ENCODE measurements at places on chromosomes 1 and 21.

GRCh38 chr21:14968821-14969220, 96.0 kb downstream of the NRIP1 start:
- DNase-seq = no peak

GRCh38 chr1:21608798-21609197, 60.4 kb downstream of the RAP1GAP start:
- DNase-seq = no peak

GRCh38 chr1:24463776-24464735, 38.6 kb upstream of the RCAN3 start:
- DNase-seq = no peak

- no peak for DNase-seq
Measured at GRCh38 chr1:198556971-198557370, 16.5 kb upstream of the ATP6V1G3 start.

DNA sequence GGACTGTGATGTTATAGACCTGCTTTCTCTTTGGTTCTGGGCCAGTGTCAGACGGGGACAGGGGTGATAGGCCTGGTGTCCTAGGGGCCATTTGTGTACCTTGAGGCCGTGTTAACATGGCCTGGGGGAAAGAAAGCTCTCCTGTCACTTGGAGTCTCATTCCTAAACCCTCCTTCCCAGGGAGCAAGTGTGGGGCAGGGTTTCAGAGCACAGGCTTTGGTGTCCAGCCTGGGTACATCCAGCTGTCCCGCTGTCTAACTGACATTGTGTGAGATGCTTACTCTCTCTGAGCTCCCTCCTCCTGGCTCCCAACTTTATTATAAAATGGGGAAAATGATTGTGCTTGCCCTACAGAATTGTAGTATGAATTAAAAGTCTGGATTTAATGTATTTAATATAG, 32.6 kb upstream of the EPHA8 start:
- no peak for DNase-seq

DNA sequence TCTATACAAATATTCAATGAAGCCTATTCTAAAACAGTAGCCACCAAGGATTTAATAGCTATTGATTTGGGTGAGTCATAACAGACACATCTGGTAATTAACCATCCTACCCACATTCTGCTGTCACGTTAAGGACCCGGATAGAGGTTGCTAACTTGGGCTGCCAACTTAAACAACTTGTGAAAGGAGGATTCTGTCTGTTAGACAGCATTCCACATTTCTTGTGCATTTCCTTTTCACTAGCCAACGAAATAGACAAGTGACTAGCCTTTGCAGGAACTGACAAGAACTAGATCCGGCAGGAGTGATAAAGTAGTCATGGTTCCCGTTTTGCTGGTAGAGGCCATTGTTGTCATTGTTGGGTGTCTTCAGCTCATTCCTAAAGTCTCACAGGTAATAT, 9.5 kb downstream of the DSCAM start:
- DNase-seq = no peak

GRCh38 chr1:154796303-154796892, 73.7 kb downstream of the KCNN3 start:
- DNase-seq = no peak

- no peak for DNase-seq
Measured at GRCh38 chr1:46248122-46248920, 758 bp downstream of the RAD54L start.

- DNase-seq = no peak
Measured at GRCh38 chr1:119703666-119704450, 7.9 kb upstream of the PHGDH start.

GRCh38 chr1:219505886-219506285, 107.0 kb downstream of the ZC3H11B start:
- no peak for DNase-seq

DNA sequence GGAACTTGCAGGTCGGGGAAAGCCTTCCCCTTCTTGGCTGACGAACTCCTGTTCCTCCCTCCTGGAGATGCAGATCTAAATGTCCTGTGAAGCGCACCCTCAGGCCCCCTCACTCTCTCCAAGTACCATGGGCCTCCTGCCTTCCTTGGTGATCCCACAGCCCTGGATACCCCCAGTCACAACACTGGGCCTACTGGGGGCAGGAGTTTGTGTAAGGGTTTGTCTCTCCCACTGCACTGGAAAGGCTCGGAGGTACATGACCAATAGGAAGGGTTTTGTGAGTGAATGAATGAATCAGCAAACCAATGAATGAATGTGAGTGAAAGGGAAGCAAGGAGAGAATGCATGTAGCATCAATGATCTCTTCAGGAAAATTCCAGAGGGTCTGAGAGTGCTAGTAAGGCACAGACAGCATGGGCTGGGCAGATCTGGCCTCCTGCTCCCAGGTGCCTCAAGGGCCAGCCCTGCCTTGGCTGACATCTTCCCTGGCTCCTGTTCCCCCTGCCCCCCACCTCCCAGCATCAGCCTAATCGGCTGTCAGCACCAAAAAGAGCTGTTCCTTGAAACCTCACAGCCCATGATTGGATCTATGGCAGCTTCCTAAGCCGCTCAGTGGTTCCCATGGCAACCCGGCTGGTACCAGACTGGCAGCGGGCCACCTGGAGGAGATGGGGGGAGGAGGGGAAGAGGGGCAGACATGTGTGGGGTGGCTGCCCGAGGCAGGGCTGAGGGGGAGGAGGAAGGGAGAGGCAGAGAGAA, 95.8 kb downstream of the VWA5B1 start:
- no peak for DNase-seq

GRCh38 chr1:201481004-201481380, 12.0 kb upstream of the PHLDA3 start:
- DNase-seq = no peak

DNA sequence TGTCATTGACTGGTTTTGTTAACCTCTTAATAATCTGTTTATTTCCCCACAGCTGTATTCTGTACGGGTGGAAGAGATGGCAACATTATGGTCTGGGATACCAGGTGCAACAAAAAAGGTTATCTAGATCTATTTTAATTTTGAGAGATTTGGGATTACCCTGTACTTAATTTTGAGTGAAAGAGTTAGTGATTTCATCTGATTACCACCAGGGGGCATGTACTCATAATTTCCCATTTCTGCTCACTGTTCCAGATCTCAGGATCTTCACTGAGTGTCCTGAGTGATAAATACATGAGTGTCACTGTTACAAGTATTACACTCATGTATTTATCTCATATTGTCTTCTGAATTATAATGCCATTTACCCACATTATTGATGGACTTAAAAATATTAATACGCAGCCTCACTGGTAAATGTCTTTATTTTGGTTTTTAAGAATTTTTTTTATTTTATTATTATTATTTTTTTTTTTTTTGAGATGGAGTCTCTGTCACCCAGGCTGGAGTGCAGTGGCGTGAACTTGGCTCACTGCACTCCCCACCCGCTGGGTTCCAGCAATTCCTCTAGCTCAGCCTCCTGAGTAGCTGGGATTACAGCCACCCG, 27.4 kb downstream of the DTL start:
- DNase-seq = no peak

- DNase-seq = no peak
Measured at GRCh38 chr1:152159144-152159543, at the start of gene RPTN. Gene RPTN (minus strand): TSS chr1:152159228. CDS start chr1:152157889, 1,339 bp downstream.

GRCh38 chr1:36397083-36397377, 678 bp downstream of the LSM10 start:
- DNase-seq = no peak

DNA sequence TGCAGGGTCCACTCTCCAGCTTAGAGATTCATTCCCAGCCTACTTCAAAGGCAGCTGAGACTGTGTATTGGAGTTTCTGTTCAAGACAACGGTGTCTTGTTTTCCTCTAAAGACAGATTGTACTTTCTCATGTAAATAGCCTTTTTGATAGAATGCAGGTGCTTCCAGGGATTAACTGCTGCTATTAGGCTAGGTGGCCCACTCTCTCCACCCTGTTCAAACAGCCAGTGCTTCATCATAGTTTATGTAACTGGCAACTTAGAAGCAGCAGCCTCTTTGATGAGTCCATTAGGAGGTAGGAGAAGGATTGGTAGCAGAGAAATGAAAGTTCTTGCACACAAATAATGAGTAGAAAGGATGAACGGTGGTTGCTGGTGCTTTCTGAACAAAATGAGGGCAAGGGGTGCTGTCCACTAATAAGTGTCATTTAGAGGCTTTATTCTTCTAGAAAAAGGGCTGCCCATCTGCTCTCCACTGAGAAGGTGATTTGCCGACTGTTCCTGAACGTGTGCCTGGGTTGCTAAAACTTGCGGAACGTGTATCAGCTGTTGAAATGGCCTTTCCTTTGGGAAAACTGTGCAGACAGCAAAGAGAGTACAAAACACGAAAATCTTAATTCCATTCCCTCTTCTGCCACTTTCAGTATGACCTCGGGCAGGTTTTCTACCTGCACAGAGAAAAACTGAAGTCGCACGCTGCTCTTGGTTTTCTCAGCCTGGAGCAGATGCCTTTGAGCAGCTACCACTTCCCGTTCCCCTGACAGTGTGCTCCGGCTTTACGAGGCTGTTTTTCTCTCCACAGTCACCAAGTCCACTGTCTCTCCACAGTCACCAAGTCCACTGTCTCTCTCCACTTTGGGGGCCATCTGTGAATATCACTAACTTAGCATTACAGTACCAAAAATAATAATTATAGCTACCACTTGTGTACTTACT, 228.9 kb downstream of the KIF26B start:
- DNase-seq = no peak

DNA sequence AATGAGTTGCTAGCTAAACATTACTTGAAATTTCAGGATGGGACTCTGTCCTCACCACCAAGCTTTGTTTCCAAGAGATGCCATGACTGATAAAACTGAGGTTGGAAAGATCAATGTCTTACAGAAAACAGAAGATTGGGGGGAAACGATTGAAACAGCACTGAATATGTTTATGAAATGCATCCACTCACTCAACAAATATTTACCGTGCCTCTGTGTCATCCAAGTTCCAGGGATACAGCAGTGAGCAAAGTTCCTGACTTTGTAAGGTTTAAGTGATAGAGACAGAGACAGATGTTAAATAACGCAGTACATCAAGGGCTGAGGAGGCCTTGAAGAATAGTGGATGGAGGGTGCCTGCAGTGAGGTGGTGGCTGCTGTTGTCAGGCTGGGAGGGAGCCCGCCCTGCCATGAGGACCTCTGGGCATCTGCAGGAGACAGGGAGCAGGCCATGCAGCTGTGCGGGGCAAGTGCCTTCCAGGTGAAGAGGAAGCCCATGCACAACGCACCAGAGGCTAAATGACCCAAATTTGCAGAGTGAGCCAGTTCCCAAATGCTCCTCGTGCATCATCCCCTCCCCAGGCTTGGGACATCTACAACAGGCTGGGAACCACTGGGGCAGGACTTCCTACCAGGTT, 108.0 kb downstream of the HLCS start:
- DNase-seq = no peak

GRCh38 chr1:230277201-230278025, 148.7 kb downstream of the PGBD5 start:
- no peak for DNase-seq

DNA sequence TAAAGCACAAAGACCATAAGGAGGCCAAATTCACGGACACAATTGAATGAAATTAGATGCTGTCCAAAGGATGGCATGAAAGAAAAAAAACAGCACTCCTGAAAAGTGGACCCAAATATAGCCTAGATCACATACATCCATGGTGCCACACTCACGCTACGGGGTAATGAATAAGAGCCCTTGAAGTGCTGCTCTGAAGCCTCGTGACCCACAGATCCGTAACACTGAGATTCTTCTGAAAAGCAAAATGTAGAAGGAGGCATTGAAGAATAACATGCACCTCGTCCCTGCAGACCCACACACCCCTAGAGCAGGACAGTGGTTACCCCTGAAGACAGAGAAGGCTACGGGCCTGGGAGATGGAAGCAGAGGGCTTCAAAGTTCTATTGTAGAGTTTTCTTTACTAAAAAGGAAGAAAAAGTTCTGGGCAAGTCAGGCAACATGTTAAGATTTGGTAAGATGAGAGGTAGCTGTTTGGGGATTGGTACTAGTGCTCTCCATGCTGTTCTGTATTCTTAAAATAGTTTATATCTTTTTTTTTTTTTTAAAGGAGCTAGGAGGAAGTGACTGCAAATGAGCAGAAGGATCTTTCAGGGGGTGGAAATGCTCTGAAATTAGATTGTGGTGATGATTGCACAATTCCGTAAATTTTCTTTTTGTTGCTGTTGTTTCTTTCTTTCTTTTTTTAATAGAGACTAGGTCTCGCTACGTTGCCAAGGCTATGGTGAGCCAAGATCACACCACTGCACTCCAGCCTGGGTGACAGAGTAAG, 4.1 kb upstream of the ITGB2 start:
- no peak for DNase-seq

DNA sequence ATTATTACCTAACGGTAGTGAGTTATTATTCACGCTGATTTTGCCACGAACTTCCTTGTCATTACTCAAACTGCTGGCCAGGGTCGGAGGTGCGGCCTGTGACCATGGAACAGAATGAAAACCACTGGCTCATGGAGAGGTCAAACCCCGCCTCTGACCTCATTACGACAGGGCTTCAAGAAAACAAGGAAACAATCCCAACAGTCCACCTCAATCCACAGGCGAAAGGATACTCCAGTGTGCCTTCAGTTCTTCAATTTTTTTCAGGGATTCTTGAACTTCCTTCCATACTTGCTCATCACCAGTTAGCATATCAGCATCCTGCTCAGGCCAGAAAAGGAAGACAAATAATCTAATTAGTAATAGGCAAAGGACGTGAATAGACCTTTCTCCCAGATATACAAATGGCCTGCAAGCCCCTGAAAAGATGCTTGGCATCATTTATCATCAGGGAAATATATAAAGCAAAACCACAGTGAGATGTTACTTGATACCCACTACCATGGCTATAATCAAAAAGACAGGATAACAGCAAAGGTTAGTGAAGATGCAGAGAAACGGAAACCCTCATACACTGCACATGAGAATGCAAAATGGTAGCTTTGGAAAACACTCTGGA, 643.4 kb downstream of the SMYD3 start:
- DNase-seq = no peak

DNA sequence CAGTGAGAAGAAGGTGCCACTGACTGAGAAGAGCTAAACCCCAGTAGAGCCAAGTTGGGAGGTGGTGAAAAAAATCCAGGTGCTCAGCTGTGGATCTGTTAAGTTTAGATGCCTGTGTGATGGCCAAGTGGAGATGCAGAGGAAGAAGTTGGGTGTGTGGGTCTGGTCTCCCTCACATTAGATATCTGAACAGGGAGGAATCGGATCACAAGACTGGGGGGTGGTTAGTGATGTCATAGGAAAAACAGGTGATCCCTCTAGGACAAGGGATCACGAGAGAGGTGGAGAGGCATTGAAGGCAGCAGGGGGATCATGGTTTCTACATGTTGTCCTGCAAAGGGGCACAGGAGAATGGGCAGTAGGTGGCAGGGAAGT, 22.6 kb downstream of the KCNK1 start:
- no peak for DNase-seq

- DNase-seq = no peak
Measured at GRCh38 chr1:27429029-27429425, 36.6 kb downstream of the GPR3 start.
